ENCODE measurements at places on chromosomes 6 and 20. TPM values are rescaled to one million over a fixed set of nuclear protein-coding genes. Genes with fewer than 3 reads are reported as not detected.

DNA sequence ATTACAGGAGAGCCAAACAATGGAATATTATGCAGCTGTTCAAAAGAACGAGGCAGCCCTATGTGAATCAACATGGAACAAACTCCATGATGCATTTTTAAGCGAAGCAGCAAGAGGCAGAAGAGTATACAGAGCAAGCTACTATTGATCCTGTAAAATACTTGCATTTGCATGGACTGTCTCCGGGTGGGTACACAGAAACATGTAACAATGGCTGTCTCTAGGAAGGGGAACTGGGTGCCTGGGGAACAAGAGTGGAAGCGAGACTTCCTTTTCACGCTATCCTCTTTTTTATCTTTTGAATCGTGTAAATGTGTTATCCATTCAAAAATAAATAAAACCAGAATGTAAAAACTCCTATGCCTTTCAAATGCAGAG is 93.3 kb upstream of the SIRPA start:
- no peak for DNase-seq
- no peaks in the 10 kb centered on the region for H3K36me3 ChIP-seq
- H3K27me3 ChIP-seq: no peaks in the 10 kb centered on the region
- H3K27ac ChIP-seq: no peak overlapping the region
- H3K4me1 ChIP-seq: peaks cover 40% of the 10 kb centered on the region

DNA sequence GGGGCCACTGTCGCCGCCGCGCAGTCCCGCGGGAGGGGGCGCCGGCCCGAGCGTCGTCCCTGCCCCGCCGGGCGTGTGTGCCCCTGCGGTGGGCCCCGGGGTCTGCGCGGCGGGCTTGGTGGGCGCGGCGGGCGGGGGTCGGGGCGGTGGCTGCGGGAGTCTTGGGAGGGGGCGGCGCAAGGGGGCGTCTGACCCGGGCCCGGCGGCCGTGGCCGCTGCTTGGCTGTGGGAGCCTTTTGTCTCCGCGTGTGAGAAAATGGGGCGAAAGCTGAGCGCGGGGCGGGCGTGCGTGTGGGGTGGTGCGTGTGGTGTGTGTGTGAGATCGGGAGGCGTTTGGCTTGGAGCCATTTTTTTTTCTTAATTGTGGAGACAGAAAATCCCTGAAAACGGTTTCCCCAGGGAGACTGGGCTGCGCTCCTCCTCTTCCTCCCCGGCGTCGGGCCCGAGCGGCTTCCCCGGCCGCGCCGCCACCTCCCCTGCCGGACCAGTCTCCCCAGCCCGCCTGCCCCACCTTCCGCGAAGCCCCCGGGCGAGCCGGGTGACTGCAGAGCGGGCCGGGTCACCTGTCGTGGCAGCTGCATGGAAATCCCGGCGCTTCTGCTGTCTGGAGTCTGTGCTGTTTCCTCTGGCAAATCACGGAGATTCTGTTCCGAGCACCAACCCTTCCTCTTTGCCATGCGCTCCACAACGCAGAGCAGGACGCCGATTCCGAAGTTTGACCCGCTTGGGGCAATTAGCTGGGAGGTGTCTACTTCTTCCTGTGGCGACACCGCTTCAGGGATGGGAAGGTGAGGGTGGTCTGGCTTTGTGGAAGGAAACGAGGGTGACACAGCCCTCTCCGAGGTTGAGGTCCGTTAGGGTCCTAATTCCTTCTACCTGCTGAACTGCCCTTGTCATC is 64.4 kb downstream of the GTF2H5 start:
- peaks cover 21% of the 10 kb centered on the region for H3K4me1 ChIP-seq
- H3K36me3 ChIP-seq: no peaks in the 10 kb centered on the region
- peak overlapping the region; percentile 84 for H3K4me3 ChIP-seq
- H3K27ac ChIP-seq: peak overlapping the region; percentile 90

The FAM83C gene
- total RNA-seq: 64.9 TPM

DNA sequence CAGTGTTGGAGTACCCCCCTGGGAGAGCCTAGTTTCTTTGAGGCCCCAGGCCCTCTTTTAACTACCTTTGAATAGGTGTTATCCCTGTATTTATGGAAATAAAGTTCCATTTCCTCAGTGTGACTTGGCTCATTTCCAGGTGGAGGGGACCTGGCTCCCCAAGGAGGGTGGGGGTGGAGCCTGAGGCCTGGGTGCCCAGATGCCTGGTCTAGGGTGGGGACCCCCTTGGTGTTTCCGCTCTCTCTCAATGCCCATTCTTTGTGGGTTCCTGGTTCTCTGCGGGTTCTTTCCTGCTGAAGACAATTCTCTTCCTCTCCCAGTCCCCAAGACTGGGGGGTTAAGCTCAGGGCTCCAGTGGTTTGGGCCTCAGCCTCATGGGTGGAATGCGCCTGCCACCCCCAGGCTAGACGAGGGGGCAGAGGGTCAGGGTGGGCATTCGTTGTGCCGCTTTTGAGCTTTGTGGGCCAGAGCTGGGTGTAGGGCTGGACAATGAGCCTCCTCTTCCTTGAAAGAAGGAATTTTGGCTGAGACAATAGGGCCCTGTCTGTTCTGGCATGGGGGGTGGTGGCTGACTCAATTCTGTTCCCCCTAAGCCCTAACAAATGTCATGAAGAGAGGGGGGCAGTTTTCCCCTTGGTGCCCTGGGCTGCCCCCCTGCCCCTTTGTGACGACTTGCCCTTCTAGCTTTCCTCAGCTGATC is 686 bp upstream of the EGFL8 start:
- no peaks in the 10 kb centered on the region for H3K4me1 ChIP-seq
- no peak overlapping the region for H3K27ac ChIP-seq
- H3K36me3 ChIP-seq: peaks cover 72% of the 10 kb centered on the region
- H3K27me3 ChIP-seq: no peaks in the 10 kb centered on the region

DNA sequence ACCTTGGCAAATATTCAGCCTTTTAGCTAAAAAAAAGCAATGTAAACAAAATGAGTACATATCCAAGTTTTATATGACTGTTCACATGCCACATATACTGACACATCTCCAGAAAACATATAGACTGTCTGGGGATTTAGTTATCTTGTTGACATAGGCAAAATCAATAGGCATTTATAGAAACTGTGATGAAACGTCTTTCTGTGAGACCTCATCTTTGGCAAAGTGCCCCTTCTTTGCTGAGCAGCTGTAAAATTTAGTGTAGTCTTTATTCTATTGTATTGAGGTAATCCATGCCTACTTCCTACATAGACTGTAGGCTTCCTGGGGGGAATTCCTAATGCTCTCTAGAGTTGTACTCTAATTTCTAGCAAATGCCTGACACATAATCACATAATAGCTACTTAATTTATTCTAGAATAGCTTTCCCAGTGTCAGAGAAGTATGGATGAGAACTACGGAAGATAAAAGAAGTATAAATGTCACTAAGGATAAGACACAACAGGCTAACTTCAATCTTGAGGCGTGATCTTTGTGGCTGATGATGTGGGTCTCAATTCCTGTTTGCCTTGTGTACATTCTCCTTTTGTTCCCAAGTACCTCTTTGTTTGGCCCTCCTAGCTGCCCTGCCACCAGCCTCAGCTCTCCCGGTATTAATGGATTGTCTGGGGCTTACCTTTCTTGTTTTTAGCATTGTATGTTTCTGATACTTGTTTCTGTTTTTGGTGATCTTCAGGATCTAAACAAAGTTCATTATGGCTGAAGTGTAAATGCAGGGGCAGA is 30.6 kb downstream of the PTCHD4 start:
- H3K36me3 ChIP-seq: no peaks in the 10 kb centered on the region
- no peak for DNase-seq
- no peak overlapping the region for H3K27ac ChIP-seq
- no peaks in the 10 kb centered on the region for H3K27me3 ChIP-seq
- no peaks in the 10 kb centered on the region for H3K4me1 ChIP-seq
- H3K4me3 ChIP-seq: no peak overlapping the region

GRCh38 chr6:128641703-128642102 is 121.3 kb upstream of the PTPRK start:
- no peak overlapping the region for H3K4me3 ChIP-seq
- H3K4me1 ChIP-seq: no peaks in the 10 kb centered on the region
- no peak for DNase-seq
- no peak overlapping the region for H3K27ac ChIP-seq

DNA sequence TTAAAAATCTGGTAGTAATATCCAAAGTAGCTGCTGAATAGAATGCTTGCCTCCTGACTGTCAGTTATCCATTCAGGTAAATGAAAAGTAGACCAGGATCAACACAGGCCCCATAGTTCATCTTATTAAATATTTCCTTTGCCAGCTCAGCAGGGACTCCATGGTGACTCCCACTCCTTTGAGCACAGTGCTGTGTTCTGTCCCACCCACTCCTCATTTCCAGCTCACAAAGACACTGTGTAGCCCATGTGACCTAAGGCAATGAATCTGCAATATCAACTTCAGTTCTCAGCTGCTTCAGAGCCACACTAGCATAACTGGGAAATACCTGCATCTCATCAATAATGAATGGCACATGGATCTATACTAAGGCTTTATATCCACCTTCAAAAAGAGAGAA is 189.5 kb upstream of the MANEA start:
- DNase-seq: no peak
- H3K27ac ChIP-seq: no peak overlapping the region
- no peak overlapping the region for H3K4me3 ChIP-seq
- no peaks in the 10 kb centered on the region for H3K4me1 ChIP-seq

DNA sequence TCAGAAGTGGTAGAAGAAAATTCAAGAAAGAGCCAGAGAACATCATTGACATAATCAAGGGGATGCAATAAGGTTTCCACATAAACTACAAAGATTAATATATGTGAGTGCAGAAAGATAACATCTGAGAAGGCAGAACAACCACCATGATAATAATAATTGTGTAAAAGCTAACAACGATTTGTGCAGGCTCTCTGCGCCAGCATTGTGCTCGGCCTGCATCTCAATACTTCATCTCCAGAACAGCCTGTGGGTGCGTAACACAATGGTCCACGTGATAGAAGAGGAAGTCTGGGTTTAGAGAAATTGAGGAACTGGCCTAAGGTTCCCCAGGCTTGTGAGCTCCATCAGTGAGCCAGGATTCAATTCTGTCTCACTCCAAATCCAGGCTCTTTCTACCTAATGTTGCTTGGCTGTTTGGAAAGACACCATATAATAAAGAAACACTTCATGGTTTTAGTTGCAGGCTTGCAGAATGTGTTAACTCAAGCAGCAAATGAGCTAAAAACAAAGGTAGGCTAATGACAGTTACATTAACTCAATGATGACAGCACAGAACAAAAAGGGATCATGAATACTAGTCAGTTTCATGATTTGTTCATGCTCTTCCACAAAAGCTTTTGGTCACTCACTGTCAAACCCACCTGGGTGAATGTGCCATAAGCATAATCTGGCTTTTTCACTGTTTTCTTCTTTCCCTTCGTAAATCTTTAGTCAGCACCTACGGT is 71.2 kb downstream of the LY86 start:
- H3K4me1 ChIP-seq: peaks cover 29% of the 10 kb centered on the region
- H3K36me3 ChIP-seq: no peaks in the 10 kb centered on the region
- DNase-seq: no peak
- no peak overlapping the region for H3K4me3 ChIP-seq
- H3K27ac ChIP-seq: no peak overlapping the region
- no peaks in the 10 kb centered on the region for H3K27me3 ChIP-seq

The RNF144B gene
- total RNA-seq: 48.4 TPM

GRCh38 chr20:45358282-45359068 is 4.5 kb upstream of the SYS1 start:
- peak overlapping the region; percentile 58 for H3K27ac ChIP-seq
- DNase-seq: peak; percentile 88
- no peaks in the 10 kb centered on the region for H3K27me3 ChIP-seq

DNA sequence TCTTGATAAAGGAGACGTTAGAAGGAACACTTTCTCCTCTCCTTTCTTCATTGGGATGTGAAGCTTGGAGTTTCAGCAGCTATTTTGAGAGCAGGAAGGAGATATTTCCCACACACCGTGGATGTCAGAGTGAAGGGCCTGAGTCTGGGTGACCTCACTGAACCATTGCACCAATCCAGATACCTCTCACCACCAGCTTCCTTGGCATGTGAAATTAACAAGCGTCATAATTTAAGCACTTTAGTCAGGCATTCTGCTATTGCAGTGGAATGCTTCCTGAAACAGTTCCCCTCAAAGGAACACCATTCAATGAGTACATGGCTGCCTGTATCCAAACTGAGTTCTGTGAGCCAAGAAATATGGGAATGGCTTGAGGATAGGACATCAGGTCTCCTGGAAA is 83.7 kb downstream of the CHMP4B start:
- peaks cover 8% of the 10 kb centered on the region for H3K27me3 ChIP-seq
- no peak for DNase-seq
- no peaks in the 10 kb centered on the region for H3K36me3 ChIP-seq
- H3K4me1 ChIP-seq: no peaks in the 10 kb centered on the region
- H3K27ac ChIP-seq: no peak overlapping the region

GRCh38 chr6:82681119-82681714 is 317.6 kb downstream of the TPBG start:
- no peaks in the 10 kb centered on the region for H3K4me1 ChIP-seq
- no peaks in the 10 kb centered on the region for H3K27me3 ChIP-seq
- H3K4me3 ChIP-seq: no peak overlapping the region
- no peak for DNase-seq
- no peaks in the 10 kb centered on the region for H3K36me3 ChIP-seq

The TAF4 gene
- 27.9 TPM for total RNA-seq

The RGL2 gene
- 98.4 TPM for total RNA-seq

- DNase-seq: no peak
- peaks cover 23% of the 10 kb centered on the region for H3K4me1 ChIP-seq
- no peaks in the 10 kb centered on the region for H3K36me3 ChIP-seq
- H3K27me3 ChIP-seq: no peaks in the 10 kb centered on the region
- H3K27ac ChIP-seq: no peak overlapping the region
- no peak overlapping the region for H3K4me3 ChIP-seq
Measured at GRCh38 chr20:32460683-32461320, 102.7 kb downstream of the ASXL1 start.

DNA sequence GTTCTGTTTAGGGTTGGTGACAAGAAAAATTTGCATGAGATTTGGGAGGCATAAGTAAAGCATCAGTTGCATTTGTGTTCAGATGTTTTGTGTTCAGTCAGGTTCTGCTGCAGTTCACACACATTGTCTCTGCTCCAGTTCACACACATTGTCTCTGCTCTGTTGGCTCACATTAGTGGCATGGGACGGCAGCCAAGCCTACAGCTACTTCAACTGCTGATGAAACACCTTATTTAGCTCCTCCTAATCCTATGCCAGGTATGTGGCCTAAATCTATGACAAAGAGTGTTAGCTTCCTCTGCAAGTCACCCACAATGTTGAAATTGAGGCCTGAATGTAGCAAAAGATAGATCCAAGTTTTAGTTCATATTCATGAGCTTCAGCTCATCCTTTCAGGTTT is 278.1 kb upstream of the SYNCRIP start:
- no peak overlapping the region for H3K4me3 ChIP-seq
- no peaks in the 10 kb centered on the region for H3K4me1 ChIP-seq
- DNase-seq: no peak
- H3K27ac ChIP-seq: no peak overlapping the region

DNA sequence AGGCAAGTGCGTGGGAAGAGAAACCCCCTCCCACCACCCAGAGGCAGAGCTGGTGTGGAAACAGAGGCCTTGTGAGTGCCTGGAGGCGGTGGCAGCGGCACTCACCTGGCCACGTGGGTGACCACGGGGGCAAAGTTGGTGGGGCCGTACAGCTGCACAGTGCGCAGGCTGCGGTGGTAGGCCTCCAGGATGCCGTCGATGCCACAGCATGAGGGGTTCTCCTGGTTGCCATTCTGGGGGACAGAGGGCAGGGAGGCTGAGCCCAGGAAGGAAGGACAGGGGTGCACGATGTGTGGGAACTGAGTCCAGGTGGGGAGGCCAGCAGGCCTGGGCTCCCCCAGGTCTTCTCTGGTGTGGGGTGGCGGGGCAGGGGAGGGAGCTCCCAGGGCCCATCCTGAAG is 47.7 kb downstream of the RAB44 start:
- H3K27ac ChIP-seq: no peak overlapping the region
- no peaks in the 10 kb centered on the region for H3K36me3 ChIP-seq
- no peak for DNase-seq

The RAET1L gene
- total RNA-seq: 1.6 TPM

Data from suprapubic skin (tissue), 4 donors.